Stimulated activated CD4-positive, alpha-beta T cell treated with anti-CD3 and anti-CD28 coated beads, Interleukin-12 subunit alpha, Interleukin-12 subunit beta, amount 100 ng/mL, for 24 hours (primary cell): ENCODE measurements at places on chromosomes 7 and 10.

GRCh38 chr10:75616874-75617478 lies 185.6 kb downstream of the LRMDA start:
- no peak for DNase-seq

GRCh38 chr10:47243791-47244190 lies 56.2 kb upstream of the GDF10 start:
- DNase-seq, result no peak

- DNase-seq, result no peak
These were observed 339.4 kb upstream of the KIAA1217 start for GRCh38 chr10:23869548-23869947.

DNA sequence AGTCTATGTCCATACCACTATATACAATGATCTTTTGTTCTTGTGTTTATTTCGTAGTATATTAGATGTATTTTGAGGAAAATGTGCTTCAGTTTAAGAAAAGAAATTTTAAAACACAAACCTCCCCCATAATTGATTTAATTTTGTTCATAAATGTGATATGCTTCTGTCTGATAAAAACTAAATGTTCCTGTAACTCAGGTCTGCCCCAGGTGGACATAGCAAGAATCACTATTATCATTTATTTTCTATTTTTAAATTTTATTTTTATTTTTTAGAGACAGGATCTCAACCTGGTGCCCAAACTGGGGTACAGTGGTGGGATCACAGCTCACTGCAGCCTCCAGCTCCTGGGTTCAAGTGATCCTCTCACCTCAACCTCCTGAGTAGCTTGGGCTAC lies 43.2 kb downstream of the BEND7 start:
- no peak for DNase-seq

DNA sequence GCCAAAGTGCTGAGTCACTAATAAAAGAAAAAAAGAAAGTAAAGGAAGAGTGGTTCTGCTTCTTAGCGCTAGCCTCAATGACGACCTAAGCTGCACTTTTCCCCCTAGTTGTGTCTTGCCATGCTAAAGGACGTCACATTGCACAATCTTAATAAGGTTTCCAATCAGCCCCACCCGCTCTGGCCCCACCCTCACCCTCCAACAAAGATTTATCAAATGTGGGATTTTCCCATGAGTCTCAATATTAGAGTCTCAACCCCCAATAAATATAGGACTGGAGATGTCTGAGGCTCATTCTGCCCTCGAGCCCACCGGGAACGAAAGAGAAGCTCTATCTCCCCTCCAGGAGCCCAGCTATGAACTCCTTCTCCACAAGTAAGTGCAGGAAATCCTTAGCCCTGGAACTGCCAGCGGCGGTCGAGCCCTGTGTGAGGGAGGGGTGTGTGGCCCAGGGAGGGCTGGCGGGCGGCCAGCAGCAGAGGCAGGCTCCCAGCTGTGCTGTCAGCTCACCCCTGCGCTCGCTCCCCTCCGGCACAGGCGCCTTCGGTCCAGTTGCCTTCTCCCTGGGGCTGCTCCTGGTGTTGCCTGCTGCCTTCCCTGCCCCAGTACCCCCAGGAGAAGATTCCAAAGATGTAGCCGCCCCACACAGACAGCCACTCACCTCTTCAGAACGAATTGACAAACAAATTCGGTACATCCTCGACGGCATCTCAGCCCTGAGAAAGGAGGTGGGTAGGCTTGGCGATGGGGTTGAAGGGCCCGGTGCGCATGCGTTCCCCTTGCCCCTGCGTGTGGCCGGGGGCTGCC lies at the start of gene IL6:
Gene IL6, plus strand, starts transcription at position 294 of the 807 bp plus-strand sequence. Its CDS starts 63 bp downstream, at position 357.
- DNase-seq, result no peak

DNA sequence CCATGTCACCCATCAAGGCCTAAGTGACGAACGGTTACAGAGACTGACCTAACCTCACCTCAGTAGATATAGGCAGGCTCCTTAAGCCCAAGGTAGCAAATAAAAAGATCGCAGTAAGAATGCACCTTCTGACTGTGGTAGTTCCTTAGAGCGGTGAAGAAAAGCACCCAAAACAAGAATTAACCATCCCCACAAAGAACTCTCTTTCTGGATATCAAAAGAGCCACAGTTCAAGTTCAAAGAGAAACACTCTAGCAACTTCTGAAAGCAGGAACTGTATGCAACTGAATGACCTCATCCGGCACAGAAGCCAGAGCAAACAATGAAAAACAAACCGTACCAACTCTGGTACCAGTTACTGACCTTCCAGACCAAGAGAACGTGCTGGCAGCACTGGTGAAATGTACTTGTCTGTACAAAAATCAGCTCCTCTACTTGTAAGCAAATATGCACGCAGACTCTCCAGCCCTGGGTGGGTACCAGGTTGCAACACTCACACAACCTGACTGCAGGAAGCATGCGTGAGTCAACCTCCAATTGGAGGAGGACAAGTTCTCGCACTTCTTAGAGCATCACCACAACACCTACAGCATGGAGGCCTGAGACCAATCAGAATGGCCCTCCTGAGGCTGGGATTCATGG lies 202.7 kb downstream of the FAM107B start:
- peak; percentile 26 for DNase-seq

DNA sequence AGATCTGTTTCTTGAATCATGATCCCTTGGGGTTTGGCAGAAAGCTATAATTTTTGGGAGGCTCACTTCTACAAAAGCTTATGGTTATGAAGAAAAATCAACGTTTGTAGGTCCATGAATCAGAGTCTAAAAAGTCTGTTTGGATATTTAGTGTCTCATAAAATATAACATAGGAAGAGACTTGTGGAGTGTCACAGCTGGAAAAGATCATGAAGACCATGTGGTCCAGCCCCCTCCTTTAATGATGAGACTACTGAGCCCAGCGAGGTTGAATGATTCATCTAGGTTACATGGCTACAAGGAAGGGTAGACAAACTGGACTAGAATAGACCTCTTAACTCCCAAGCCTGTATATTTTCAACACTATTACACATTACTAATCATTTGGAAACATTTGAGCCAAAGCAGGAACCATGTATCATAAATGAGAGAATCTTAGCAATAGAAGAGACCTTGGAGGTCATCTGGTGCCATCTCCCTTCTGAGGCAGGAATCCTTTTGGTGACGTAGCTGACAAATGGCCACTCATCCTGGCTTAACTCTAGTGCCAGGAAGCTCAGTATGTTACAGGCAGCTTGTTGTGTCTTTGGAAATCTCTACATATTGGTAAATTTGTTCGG lies 152.5 kb downstream of the CREB5 start:
- DNase-seq, result no peak

DNA sequence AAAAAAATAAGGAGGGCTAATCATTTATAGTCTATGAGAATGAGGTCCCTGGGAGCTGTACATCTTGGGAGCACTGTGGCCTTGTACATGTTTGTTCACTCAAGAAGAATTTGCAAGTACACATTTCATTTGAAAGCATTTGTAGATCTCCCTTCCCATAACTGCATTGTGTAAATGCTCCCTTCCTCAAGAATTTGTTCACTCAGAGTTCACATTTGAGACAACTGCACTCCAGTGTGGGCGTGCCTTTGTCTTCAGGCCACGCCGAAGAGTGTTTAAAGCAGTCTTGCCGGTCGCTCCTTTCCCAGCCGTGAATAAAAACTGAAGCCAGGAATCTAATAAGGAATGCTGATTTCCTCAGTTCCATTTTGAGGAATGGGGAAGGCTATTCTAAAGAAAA lies 291.1 kb upstream of the LYZL1 start:
- DNase-seq, result no peak

DNA sequence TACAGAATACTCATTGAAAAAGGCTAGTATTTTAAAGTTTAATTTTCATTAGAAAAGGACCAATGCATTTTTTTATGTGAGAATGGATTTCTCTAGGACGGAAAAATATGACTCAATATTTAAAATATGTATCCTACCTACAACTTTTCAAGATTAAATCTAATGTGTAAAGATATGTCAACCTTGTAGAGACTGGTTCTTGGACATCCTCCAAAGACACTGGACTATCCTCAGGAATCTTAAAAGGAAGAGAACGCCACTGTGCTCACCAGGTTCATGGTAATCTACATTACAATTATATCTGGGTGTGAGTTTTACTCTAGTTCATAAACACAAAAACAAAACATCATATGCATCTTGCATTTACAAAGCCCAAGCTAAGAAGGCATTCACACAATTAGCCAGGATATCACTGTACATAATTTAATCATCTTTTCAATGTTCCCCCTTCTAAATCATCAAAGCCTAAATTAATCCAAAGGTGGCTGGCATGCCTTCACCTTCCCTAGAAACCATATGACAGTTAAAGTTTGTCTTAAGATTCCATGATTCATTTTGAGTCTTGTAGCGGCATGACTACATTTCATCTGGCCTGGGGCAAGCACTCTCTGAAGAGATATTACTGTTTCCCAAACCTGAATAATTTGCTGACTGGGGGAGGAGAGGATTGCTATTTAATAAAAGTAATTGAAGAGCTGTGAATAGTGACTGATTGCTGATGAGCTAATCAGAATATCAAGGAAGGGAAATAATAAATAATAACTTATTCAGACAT lies 12.0 kb downstream of the SGCE start:
- no peak for DNase-seq

DNA sequence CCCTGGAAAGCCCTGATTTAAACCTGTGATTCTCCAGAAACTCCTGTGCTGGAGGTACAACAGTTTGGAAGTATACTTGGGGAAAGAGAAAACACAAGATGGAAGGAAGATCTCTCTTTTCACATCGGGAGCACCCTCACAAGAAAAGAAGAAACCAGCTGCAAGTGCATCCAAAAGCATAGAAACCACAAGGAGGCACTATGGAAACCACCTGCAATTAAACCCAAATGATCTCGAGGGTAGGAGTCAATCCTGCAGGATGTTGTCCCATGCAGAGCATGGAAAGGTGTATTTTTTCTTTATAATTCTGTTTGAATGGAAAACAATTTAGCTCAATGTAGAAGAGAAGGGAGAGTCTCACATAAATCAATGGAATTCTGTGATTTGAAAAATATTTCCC lies 210.5 kb downstream of the TWIST1 start:
- no peak for DNase-seq

- DNase-seq, result no peak
These were observed 313.1 kb upstream of the ZNF32 start for GRCh38 chr10:43961523-43962345.
